ENCODE measurements at places on chromosomes 11 and 22.

DNA sequence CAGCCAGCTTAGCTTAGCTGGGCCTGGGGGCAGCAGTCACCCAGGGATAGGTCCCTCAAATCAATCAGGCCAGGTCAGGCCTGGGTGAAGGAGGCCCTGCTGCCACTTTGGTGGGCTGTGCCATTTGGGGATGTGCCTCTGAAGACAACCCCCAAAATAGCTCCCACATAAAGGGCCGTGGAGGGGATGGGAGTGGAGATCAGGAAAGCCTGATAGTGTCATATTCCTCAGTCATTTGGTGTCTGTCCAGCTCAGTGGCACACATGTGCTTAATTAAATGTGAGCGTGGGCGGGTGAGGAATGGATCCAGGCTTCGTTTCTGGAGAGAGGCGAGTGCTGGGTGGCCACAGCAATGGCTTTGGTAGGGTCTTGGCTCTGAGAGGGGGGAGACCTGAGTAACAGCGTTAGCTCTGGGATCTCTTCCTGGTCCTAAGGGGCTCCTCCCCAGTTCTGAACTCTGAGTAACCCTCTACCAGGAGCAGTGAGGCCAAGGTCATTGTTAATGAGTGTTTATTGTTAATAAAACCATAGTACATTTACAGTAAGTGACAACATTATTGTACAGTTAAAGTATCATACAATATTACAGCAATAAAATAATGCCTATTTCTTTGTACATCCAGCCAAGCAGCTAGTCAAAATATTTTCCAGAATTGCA lies 45.2 kb downstream of the NAT10 start:
- DNase-seq = peak; percentile 67

- no peak for DNase-seq
Observed at GRCh38 chr11:69922015-69922595, 102.9 kb upstream of the FGF3 start.

- DNase-seq = no peak
Observed at GRCh38 chr11:17001806-17002205, 12.4 kb downstream of the PLEKHA7 start.

DNA sequence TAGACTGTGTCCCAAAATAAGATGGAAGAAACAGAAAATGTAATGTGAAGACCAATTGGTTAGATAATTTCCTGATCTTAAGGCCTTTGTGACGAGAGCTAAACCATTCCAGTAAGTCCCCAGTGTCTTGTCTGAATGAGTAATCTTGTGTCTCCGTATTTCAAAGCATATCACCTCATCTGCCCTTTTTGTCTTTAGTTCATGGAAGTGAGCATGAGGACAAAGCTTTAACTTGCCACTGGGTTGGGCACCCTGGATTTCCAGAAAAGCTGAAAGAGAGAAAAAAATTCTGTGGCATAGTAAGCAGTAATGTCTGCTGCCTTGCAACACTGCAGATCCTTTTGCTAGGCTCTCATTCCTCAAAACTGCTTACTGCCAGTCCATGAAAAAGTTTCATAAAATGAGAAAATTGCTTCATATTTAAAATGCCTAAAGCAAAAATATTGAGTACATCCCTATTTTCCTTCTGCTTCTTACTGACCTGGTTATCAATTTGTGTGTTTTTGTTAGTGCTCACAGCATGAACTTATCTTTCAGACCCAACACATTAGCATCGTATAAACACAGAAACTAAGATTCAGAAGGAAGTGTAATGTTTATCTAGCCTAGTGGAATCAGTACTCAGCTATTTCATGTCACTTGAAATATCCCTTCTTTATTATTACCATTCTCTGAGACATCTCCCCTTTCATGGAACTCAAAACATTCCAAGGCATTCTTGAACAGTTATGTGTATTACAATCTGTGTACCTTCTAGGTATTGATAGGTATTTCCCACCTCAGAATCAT lies 5.3 kb downstream of the CASP12 start:
- no peak for DNase-seq

GRCh38 chr11:86040919-86041850 lies 27.7 kb downstream of the PICALM start:
- no peak for DNase-seq

DNA sequence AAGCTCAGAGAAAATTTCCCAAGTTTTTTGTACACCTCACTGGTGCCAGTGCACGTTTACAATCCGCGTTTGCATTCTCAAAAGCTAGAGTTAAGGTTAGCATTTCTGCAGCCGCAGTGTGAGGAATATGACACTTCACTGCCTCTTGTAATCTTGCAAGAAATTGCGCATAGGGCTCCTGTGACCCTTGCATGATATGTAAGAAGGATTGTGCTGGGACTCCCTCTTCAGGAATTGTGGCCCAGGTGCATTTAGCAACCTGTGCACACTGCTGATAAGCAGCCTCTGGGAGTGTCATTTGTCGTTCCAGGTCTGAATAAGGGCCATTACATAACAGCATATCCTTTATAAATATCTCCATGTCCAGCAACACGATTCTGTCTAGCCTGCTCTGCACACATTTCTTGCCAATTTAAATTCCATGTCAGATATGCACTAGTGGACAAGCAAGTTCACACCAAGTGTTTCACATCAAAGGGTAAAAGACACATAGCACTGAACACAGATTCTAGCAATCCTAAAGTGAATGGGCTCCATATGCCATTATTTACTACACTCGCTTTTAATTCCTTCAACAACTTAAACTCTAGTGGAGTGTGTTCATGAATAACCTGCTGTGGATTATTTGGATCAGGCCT lies 69.2 kb upstream of the INCENP start:
- DNase-seq = peak; percentile 95

- DNase-seq = no peak
Observed at GRCh38 chr11:23563591-23563990, 703.3 kb upstream of the CCDC179 start.

GRCh38 chr22:38196791-38197419 lies 4.9 kb upstream of the MAFF start:
- peak; percentile 63 for DNase-seq

GRCh38 chr11:127057126-127057525 lies 56.6 kb upstream of the KIRREL3 start:
- no peak for DNase-seq

GRCh38 chr22:32613773-32614392 lies 139.3 kb downstream of the FBXO7 start:
- no peak for DNase-seq

DNA sequence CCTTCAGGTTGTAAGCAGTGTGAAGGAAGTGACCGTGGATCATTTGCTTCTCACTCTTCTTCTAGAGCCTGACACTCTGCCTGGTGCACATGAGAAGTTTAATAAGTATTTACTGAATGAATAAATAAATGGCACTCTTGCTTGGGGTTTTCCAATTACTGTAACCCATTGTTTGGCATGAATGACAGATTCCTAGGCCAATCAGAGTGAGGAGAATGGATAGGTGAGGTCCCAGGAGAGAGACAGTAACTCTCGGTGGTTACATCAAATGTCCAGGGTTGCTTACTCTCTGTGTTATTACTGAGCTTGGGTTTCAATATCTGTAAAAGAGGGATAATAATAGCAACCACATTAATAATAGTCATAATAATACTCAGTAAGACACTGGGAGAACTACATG lies 204.2 kb upstream of the ISX start:
- DNase-seq = no peak

- DNase-seq = no peak
Observed at GRCh38 chr11:110176366-110177085, 83.3 kb downstream of the ZC3H12C start.

DNA sequence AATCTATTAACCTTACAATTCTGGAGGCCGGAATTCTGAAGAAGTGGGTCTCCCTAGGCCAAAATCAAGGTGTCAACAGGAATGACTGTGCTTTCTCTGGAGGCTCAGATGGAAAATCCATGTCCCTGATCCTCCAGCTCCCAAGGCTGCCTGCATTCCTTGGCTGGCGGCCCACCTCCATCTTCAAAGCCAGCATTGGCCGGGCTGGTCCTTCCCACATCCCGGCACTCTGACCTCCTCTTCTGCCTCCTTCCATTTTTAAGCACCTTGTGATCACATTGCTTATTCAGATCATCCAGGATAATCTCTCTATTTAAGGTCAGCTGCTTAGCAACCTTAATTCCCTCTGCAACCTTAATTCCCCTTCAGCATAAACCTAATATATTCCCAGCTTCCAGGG lies 22.7 kb upstream of the CTSD start:
- no peak for DNase-seq

- DNase-seq = peak; percentile 14
Observed at GRCh38 chr11:17719028-17719937, at the start of gene MYOD1. TSS of gene MYOD1 (plus strand) at chr11:17719571. CDS start at chr11:17719783, 212 bp downstream.
